ENCODE measurements at places on chromosomes 13 and 19.

DNA sequence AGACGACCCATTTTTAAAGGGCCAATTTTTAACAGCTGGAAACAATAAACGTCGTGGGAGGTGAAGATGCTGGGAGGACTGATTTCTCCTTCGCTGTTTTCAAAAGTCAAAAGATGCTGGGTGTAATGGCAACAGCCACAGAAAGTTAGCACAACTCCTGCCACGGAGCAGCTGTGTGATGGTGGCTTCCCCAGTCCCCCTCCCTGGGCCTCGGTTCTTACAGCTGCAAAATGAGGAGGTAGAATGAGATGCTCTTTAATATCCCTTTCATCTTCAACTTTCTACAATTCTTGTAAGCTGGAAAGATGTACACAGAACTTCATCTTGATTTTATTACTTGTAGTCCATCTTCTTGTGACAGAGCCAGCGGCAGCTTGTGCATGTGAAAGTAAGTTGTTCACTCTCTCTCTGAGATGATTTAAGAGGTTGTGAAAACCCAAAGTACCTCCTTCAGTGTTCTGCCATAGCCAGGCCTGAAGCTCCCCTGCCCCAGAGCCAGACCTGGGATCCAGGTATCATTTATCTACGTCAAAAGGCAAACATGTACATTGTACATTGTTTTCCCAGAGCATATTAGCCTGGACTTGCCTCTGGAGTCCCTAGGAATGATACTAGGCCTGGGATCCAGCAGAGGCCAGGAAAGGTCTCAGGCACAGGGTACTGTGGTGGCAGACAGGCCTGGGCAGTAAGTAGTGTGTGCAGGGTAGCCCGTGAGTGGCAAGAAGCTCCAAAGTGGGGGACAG lies 3.4 kb upstream of the UBE2L5 start:
- DNase-seq: no peak

DNA sequence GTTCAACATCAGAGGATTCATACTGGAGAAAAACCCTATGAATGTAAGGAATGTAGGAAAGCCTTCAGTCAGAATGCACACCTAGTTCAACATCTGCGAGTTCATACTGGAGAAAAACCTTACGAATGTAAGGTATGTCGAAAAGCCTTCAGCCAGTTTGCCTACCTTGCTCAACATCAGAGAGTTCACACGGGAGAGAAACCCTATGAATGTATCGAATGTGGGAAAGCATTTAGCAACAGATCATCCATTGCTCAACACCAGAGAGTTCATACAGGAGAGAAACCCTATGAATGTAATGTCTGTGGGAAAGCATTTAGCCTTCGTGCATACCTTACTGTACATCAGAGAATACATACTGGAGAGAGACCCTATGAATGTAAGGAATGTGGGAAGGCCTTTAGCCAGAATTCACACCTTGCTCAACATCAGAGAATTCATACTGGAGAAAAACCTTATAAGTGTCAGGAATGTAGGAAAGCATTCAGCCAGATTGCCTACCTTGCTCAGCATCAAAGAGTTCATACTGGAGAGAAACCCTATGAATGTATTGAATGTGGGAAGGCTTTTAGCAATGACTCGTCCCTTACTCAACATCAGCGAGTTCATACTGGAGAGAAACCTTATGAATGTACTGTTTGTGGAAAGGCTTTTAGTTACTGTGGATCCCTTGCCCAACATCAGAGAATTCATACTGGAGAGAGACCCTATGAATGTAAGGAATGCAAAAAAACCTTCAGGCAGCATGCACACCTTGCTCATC lies 15.4 kb downstream of the ZNF570 start:
- no peak for DNase-seq

GRCh38 chr13:107642831-107643230 lies 572.5 kb downstream of the LIG4 start:
- DNase-seq: peak; percentile 73

- DNase-seq: no peak
These were observed 5.8 kb downstream of the ZNF30 start for GRCh38 chr19:34932494-34932893.

DNA sequence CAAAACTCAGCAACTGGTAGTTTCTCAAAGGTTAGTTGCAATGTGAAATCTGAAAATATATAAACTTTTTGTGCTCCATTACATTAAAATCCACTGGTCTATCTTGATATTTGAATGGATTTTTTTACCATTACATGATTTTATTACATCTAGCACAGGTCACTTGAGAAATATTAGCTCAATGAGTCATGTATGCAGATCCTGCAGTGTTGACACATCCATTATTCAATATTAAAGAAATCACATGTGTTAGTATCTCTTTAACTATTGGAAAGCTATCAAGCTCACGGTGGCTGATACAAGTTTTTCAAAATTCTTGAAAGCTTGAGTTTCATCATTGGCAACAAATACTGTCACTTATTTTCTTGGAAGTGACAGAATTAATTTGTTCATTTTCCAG lies 373.9 kb upstream of the TSHZ3 start:
- DNase-seq: no peak

- no peak for DNase-seq
These were observed 842.7 kb downstream of the EFNB2 start for GRCh38 chr13:105692769-105693168.

GRCh38 chr13:42981853-42982252 lies 10.2 kb downstream of the EPSTI1 start:
- no peak for DNase-seq

- no peak for DNase-seq
These were observed 28.5 kb downstream of the GPC5 start for GRCh38 chr13:91426913-91427312.

GRCh38 chr13:110597041-110597689 lies 18.2 kb upstream of the NAXD start:
- no peak for DNase-seq

- peak; percentile 50 for DNase-seq
These were observed 799 bp downstream of the PVR start for GRCh38 chr19:44644402-44645016.

- no peak for DNase-seq
These were observed 8.2 kb upstream of the SBK3 start for GRCh38 chr19:55553217-55554182.

DNA sequence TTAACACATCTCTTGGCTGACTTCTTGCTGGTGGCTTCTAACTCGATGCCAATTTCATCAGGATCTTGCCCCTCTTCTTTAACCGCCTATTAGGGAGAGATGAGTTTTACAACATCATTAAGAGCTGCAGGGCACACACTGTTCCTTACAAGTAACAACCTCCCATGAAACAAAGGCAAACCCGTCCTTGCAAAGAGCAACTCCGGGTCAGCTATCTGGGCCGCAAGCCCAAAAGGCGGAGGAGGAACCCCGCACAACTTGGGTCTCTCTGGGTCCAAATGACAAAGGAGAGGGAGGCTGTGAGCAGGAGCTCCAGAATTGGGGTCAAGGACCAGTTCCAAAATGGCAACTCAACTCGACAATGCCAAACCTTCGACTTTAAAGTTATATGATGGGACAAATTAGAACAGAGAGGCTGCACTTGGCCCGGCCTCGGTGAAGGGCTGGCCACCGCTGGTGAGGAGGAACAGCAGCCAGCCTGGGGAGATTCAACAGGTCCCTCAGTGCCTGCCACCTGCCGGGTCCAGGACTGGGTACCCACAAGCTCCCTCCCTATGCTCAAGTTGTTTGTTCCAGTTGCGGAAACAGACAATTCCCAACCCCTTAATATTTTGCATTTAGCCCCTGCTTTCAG lies 1.1 kb downstream of the SAFB2 start:
- no peak for DNase-seq

DNA sequence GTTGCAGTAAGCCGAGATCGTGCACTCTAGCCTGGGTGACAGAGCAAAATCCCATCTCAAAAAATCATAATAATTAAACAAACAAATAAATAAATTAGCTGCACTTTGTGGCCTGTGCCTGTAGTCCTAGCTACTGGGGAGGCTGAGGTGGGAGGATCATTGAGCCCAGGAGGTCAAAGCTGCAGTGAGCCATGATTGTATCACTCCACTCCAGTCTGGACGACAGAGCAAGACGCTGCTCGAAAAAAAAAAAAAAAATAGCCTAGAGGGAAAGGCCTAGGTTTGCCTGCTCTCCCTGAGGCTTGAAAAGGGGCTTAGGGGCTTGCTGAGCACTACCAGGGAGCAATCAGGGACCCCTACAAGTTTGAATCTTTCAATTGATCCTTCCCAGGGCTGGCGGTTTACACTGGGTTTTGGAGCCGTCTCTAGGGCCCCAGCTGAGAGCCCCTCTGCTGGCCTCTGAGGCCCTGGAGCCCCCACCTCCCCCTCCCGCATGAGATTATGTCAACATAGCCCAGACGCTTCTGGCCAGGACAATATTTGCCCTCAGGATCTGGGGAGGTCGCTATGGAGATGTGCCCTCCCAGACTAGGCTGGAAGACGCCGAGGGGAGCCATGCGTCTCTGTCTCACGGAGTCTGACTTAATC lies 10.4 kb upstream of the GIPR start:
- DNase-seq: peak; percentile 45

DNA sequence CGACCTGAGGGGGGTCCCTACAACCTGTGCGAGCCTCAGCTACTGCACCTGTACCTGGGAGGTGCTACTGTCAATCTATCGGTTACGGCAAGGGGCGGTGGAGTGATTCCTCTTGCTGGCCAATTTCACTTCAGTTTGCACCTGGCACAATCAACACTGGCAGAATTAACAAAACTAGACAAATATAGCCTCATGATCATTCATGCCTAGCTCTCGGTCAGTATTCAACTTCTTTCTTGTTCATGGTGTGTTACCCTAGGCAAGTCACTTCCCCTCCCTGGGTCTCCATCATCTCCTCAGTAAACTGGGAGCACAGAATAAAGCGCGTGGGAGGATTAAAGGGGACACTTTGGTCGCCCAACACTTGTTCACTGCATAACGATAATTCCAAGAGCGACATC lies 618 bp downstream of the HAUS8 start:
- no peak for DNase-seq

- DNase-seq: no peak
These were observed 3.8 kb upstream of the SLC8A2 start for GRCh38 chr19:47475465-47475864.

DNA sequence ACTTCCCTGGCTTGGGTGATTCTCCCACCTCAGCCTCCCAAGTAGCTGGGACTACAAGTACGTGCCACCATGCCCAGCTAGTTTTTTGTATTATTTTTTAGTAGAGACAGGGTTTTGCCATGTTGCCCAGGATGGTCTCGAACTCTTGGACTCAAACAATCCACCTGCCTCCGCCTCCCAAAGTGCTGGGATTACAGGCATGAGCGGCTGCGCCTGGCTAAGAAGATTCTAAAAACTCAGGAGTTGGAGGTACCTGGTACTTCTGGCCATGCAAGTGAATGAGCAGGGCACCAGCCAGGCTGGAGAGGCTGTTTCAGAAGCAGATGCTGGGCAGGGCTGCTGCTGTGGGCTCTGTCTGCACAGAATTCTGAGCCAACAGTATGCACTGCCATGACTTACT lies 6.1 kb downstream of the MZF1 start:
- no peak for DNase-seq

DNA sequence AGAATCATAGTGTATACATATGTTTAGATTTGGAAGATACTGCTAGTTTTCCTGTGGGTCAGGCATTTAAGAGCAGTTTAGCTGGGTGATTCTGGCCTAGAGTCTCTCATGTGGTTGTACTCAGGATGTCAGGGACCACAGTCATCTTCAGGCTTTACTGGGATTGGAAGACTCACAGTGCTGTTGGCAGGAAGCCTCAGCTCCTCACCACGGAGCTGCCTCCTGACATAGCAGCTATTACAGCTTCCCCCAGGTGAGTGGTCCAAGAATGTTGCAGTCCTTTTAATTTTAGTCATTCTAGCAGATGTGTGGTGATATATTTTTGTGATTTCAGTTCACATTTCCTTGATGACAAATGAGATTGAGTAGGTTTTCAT lies 16.9 kb upstream of the GPR18 start:
- DNase-seq: no peak

DNA sequence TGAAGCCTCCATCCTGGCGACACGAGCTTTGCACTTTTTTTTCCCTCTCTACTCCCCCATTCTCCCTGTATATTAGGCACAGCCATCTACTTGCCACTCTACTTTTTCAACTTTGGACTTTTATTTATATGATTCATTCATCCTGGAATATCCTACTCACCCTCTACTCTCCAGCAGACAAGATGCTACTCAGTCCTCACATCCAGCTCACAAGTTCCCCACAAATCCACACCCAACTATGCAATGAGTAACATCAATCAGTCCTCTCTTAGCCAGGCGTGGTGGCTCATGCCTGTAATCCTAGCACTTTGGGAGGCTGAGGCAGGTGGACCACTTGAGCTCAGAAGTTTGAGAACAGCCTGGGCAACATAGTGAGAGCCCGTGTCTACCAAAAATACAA lies 23.9 kb upstream of the URAD start:
- no peak for DNase-seq

- no peak for DNase-seq
These were observed 118.1 kb downstream of the TNFRSF19 start for GRCh38 chr13:23688336-23688735.

DNA sequence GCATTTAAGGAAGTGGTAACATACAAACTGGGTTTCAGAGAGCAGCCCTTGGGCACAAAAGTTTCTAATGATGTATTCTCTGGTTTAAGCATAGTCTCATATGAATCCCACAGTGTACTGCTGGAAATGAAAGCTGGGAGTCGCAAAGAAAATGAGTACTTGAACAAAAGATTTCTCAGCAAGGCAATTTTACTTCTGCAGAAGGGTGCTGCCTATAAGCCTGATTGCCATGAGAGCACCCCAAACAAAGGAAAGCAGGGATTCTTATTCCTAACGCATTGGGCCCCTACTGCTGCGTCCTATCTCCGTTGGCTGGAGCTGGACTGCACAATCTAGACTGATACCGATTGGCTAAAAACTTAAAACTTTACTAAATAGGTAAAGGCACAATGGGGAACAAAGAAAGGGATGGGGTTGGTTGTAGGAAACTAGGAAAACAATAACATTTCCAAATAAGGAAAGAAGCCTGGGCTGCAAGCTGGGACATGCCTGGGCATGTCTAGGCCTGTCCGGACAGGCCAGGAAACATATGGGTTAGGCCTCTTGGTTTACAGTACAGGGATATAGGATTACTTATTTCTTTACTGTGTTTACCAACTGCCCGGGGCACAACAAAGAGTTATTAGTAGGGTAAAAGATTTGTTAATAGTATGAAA lies 27.4 kb upstream of the VN1R4 start:
- no peak for DNase-seq

GRCh38 chr19:5157186-5157585 lies 183.4 kb downstream of the PTPRS start:
- no peak for DNase-seq

DNA sequence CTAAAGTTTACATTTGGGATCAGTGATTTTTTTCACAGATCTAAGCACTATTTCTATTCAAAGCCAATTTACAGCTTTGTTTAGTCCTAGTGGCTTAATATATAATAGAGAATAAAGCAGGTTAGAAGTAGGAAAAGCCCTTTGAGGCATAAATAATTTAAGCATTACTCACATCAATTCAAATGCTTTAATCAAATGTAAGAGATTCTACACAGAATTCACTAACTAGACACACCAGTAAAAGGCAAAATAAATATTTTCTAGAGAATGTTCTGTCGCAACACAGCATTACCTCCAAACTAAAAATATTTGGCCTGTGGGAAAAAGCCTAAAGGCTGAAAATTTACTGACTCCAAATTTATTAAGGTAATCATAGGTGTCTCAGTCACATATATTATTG lies 31.3 kb downstream of the KCTD12 start:
- no peak for DNase-seq

- peak; percentile 64 for DNase-seq
These were observed 15.1 kb downstream of the CC2D1A start for GRCh38 chr19:13920940-13921747.

GRCh38 chr19:37855098-37855497 lies 51.3 kb downstream of the WDR87 start:
- DNase-seq: peak; percentile 76
